CD4-positive, alpha-beta T cell treated with Interferon gamma for 1 hour (primary cell): ENCODE measurements at places on chromosomes 13 and 19.

- DNase-seq = no peak
These were observed 381.1 kb downstream of the FGF14 start for GRCh38 chr13:102020611-102021216.

GRCh38 chr13:71770710-71771109 lies 96.3 kb downstream of the DACH1 start:
- no peak for DNase-seq

- no peak for DNase-seq
These were observed 43.2 kb downstream of the N4BP2L1 start for GRCh38 chr13:32384702-32385101.

DNA sequence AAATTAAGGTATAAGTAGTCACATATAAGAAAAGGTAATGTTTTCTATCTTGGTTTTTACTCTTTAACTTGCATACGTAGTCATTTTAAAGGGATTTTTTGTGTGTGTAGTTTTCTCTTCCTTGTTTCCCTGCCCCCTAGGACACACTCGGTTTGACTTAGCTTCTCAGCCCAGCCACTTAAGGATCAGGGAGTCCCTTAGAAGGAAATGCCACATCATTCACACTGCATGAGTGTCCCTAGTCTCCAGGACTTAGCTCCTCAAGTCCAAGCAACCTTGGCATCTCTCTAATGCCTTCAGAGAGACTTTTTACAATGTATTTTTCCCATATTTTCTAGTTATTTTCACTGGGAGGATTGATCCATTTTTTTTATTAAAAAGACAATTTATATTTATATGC lies 1407.7 kb downstream of the EFNB2 start:
- DNase-seq = no peak

GRCh38 chr19:13215572-13216380 lies 65.6 kb downstream of the IER2 start:
- peak; percentile 19 for DNase-seq

- no peak for DNase-seq
These were observed 263.5 kb downstream of the GPC5 start for GRCh38 chr13:91661692-91662490.

DNA sequence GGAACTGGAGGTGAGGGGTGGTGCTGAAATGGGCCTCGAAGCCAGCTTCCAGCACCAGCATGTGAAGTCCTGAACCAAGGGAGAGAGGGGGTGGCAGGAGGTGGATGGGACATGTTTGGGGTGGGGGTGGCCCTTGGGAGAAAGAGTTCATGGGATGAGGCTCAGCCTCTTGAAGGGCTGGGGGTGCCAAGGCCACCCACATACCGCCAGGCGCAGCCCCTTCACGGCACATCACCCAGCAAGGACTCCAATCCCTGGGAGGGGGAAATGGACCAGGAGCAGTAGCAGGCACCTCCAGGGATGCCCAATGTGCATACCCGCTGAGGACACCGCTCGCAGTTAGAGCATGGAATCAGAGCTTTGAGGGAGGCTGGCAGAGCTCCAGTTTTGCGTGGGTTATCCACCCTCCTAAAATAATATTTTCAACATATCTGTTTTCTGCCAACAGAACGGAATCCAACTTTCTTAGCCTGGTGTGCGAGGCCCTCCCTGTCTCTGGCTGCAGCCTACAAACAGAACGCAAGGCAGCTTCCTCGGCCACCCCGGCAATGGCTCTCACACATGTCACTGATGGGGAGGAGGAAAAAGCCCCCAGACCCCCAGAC lies 140.5 kb upstream of the VSTM2B start:
- DNase-seq = no peak

- peak; percentile 47 for DNase-seq
These were observed at the start of gene P2RY11 for GRCh38 chr19:10111405-10111811. TSS of gene P2RY11 (plus strand) at chr19:10111693. CDS start at chr19:10111722, 29 bp downstream.
